Thyroid gland (tissue), 4 donors: ENCODE measurements at places on chromosomes 6 and 20. TPM values are rescaled to one million over a fixed set of nuclear protein-coding genes. Genes with fewer than 3 reads are reported as not detected.

GRCh38 chr6:118784641-118785164 lies 109.2 kb upstream of the ASF1A start:
- no peaks in the 10 kb centered on the region for H3K36me3 ChIP-seq
- no peak overlapping the region for H3K27ac ChIP-seq
- H3K27me3 ChIP-seq: no peaks in the 10 kb centered on the region
- DNase-seq: no peak
- H3K4me3 ChIP-seq: no peak overlapping the region

RIPOR2 gene
- total RNA-seq: 7.2 TPM

DNA sequence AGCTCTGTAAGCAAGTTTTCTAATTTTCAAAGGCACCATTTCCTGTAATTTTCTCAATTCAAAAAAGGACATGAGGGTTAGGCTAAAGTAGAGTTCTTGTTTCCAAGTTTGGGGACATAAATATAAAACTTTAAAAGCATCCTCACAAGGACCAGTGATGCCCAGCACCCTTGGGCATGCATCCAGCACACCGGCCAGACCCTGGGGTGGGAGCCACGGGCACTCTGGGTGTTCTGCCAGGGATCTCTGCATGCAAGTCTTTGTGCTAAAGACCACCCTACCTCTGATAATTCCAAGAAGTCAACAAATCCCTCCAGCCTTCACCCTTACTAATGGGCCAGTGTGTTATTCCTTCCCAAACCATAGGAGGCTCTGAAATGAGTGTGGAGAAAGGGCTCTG lies 46.5 kb downstream of the PLCG1 start:
- H3K4me1 ChIP-seq: peaks cover 7% of the 10 kb centered on the region
- H3K36me3 ChIP-seq: no peaks in the 10 kb centered on the region
- H3K4me3 ChIP-seq: no peak overlapping the region
- H3K27ac ChIP-seq: no peak overlapping the region
- no peaks in the 10 kb centered on the region for H3K27me3 ChIP-seq

DNA sequence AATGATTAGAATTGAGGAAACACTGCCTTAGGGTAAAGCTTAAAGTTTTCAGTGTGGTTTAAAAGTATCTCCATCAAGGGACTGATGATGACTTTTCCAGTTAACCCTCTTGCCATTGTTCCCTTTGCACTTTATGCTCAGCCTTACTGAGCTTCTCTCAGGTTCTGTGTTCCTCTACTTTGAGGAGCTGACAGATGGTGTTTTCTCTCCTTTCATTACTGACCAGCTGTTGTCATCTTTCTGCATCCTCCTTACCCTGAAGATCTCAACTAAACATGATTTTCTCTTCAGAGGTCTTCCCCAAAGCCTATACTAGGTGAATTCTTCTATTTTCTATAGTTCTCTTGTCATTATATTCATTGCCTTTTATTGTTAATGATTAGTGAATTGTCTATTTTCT lies 475.6 kb upstream of the SYNCRIP start:
- no peaks in the 10 kb centered on the region for H3K27me3 ChIP-seq
- no peak overlapping the region for H3K27ac ChIP-seq
- no peak for DNase-seq
- no peaks in the 10 kb centered on the region for H3K4me1 ChIP-seq

- no peak overlapping the region for H3K4me3 ChIP-seq
- H3K4me1 ChIP-seq: no peaks in the 10 kb centered on the region
- no peaks in the 10 kb centered on the region for H3K36me3 ChIP-seq
- DNase-seq: no peak
- H3K27ac ChIP-seq: no peak overlapping the region
These were observed 363.8 kb downstream of the PRKN start for GRCh38 chr6:162363757-162364156.

- no peak overlapping the region for H3K27ac ChIP-seq
- no peaks in the 10 kb centered on the region for H3K36me3 ChIP-seq
- no peak overlapping the region for H3K4me3 ChIP-seq
- DNase-seq: no peak
- H3K27me3 ChIP-seq: no peaks in the 10 kb centered on the region
- no peaks in the 10 kb centered on the region for H3K4me1 ChIP-seq
These were observed 21.7 kb downstream of the TGM6 start for GRCh38 chr20:2402271-2402980.

GRCh38 chr6:6886171-6886885 lies 221.4 kb upstream of the RREB1 start:
- H3K4me1 ChIP-seq: peaks cover 3% of the 10 kb centered on the region
- H3K27me3 ChIP-seq: no peaks in the 10 kb centered on the region
- H3K27ac ChIP-seq: no peak overlapping the region

LKAAEAR1 gene
- total RNA-seq: not detected

GRCh38 chr6:5167501-5167900 lies 82.4 kb downstream of the PPP1R3G start:
- H3K36me3 ChIP-seq: no peaks in the 10 kb centered on the region
- no peak overlapping the region for H3K27ac ChIP-seq
- H3K4me3 ChIP-seq: no peak overlapping the region
- no peaks in the 10 kb centered on the region for H3K27me3 ChIP-seq
- DNase-seq: no peak

DNA sequence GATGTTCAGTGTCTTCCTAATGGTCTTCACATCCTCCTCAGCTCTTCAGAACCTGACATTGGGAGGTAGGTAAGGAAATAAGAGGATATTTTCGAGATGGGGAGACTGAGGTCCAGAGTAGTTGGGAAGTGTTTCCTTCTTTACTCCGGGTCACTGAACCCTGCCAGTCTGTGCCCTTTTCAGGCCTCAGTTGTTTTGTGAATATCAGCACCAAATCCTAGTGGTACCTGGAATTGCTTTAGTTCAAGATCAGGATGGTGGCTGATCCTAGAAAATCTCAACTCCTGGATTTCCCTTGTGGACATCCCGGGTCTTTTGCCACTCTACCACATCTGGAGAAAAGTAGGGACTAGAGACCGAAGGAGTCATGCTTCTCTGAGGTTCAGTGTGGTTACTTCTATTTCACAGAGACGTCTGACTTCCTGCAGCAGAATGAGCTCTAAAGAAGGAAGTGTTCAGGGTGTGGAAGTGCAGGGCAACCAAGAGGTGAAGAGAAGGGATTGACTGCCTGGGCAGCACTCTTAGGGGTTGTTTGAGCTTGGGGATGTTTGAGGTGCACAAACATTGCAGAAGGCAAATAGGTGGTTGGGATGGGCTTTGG lies 995 bp downstream of the STK4 start:
- DNase-seq: no peak
- H3K4me1 ChIP-seq: peaks cover 28% of the 10 kb centered on the region
- H3K36me3 ChIP-seq: no peaks in the 10 kb centered on the region

FGD2 gene
- 25.8 TPM for total RNA-seq

FOXS1 gene
- 0.44 TPM for total RNA-seq

CCN6 gene
- total RNA-seq: 0.33 TPM

GRCh38 chr6:31239854-31240253 lies 32.0 kb downstream of the HLA-C start:
- DNase-seq: no peak
- no peaks in the 10 kb centered on the region for H3K4me1 ChIP-seq
- no peaks in the 10 kb centered on the region for H3K27me3 ChIP-seq

DNA sequence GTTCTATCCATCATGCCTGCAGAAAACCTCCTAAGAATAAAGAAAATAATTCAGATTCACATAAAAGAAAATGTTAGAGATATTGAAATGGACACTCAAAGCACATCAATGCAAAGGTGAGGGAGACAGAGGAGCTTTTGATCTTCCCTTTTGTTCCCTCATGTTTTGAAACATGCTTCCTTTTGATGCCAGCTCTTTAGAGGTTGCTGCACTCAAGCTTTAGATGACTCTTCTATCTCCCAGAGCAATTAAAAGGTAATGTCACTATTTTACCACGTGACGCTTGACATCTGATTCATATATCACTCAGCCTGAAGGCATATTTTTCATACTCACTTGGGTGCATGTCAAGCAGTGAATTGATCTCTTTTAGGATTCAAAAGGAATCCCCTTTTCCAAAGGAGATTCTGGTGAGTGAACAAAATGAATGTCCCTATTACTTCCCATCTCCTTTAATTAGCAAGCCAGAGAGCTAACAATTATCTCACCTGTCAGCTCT lies 1026.7 kb downstream of the KIF16B start:
- no peaks in the 10 kb centered on the region for H3K27me3 ChIP-seq
- H3K4me1 ChIP-seq: no peaks in the 10 kb centered on the region
- H3K36me3 ChIP-seq: no peaks in the 10 kb centered on the region
- no peak for DNase-seq
- no peak overlapping the region for H3K4me3 ChIP-seq

LINC00237 gene
- 0.33 TPM for total RNA-seq

KCNB1 gene
- 0.45 TPM for total RNA-seq

TRIM31 gene
- total RNA-seq: not detected

BPI gene
- not detected for total RNA-seq

DNA sequence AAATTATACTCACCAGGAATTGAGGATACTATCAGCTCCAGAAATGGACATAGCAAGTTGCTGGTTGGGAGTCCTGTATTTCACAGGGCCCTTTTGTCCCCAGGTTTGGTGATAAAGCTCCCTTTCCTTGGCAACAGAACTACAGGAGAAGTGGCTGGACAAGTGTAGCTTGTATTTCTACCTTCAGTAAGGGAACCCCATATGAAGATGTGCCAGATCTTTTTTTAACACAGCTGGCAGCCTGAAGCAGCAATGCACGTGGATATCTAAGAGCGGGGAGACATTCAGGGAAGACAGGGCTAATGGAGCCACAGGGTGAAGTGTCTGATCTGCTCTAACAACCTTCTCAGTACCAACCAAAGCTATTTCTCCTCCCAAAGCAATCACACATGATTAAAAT lies 373.9 kb upstream of the ID4 start:
- DNase-seq: no peak
- peaks cover 22% of the 10 kb centered on the region for H3K4me1 ChIP-seq
- no peaks in the 10 kb centered on the region for H3K27me3 ChIP-seq

DNA sequence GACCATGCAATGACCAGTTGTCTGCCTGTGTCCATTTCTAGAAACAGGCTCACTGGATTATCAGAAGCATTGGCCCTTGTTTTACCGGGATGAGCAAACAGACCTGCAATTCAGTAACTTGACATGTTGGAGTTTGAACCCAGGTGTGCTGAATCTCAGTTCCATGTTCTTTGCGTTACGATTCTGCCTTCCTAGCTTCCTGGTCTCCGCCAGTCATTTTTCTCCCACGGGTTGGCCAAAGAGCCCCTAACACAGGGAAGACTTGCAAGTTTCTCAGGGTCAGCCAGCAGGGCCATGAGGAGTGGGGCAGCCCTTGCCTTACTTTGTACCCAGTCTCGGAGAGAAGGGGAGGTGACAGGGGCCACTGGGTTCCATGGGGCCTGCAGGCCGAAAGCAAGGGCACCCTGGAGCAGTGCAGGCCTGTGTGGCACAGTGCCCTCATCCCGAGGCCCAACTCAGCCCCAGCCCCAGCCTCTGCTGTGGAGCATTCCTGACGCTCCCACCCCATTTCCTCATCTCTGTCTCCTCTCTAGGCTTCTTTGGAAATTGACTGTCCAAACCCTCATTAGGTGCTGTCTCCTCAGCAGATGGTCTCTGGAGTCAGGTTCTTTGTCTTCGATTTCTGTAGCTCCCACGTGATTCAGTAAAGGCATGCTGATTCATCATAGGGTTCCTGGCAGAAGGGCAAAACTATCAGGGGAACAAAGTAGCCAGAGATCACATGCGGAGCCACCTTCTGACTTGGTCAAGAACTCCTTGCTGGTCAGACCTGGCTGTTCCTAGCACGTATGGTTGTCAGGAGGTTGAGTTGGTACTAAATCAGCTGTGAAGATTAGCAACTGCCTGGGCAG lies 23.6 kb downstream of the CDS2 start:
- no peak overlapping the region for H3K4me3 ChIP-seq
- H3K4me1 ChIP-seq: peaks cover 13% of the 10 kb centered on the region
- no peaks in the 10 kb centered on the region for H3K36me3 ChIP-seq

GRCh38 chr6:40727271-40727670 lies 140.1 kb upstream of the LRFN2 start:
- DNase-seq: no peak
- no peak overlapping the region for H3K27ac ChIP-seq
- H3K4me3 ChIP-seq: no peak overlapping the region
- no peaks in the 10 kb centered on the region for H3K27me3 ChIP-seq
- H3K36me3 ChIP-seq: no peaks in the 10 kb centered on the region

- H3K27ac ChIP-seq: no peak overlapping the region
- H3K4me1 ChIP-seq: peaks cover under 1% of the 10 kb centered on the region
- H3K27me3 ChIP-seq: no peaks in the 10 kb centered on the region
- DNase-seq: no peak
These were observed 11.3 kb downstream of the NFATC2 start for GRCh38 chr20:51531141-51531710.

DNA sequence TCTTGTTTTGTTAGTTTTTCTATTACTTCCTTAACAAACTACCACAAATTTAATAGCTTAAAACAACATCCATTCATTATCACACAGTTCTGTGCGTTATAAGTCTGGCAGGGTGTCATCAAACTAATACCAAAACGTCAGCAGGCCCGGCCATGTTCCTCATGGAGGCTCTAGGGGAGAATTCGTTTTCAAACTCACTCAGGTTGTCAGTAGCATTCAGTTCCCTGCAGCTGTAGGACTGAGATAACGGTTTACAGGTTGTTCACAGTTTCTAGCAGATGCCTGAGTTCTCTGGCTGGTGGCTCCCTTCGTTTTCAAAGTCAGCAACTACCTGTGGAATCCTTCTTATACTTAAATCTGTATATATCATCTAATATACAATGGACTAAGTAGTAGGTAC lies 72.5 kb upstream of the PRSS16 start:
- no peaks in the 10 kb centered on the region for H3K36me3 ChIP-seq
- H3K4me3 ChIP-seq: no peak overlapping the region
- no peak overlapping the region for H3K27ac ChIP-seq
- H3K27me3 ChIP-seq: no peaks in the 10 kb centered on the region
- H3K4me1 ChIP-seq: no peaks in the 10 kb centered on the region

PTK6 gene
- not detected for total RNA-seq

ANKRD66 gene
- not detected for total RNA-seq

SPAG4 gene
- 5.4 TPM for total RNA-seq

DNA sequence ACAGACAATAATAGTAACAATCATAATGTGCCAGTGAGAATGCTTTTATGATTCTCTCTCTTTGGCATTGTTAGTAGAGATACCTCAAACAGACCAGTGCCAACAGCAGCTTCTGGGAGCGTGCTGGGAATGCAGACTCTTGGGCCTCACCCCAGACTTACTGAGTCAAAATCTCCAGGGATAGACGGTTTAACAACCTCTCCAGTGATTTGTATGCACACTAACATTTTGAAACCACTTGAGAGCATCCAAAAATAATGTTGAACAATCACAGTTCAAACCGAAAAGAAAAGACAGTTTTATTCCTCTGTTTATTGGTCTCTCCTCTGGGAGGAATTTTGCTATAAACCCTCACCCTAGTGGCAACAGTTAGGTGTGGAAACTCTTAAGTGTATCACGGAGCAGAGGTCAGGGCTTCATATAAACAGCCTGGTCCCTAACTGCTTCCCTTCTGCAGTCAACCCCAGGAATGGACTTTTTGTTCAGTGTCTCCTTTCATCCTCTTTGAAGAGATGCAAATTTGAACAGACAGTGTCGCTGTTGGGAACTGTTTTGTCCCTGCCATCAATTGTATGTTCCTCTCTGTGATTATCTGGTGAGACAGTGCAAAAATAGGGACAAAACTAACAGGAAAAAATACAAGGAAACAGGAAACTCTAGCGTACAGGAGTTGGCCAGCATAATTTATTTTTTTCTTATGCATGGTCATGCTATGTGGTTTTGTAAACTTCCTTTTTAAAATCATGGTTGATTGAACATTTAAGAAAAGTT lies 162.4 kb upstream of the BTBD3 start:
- H3K27ac ChIP-seq: no peak overlapping the region
- H3K4me1 ChIP-seq: peaks cover 14% of the 10 kb centered on the region
- DNase-seq: no peak
- no peaks in the 10 kb centered on the region for H3K36me3 ChIP-seq
- no peaks in the 10 kb centered on the region for H3K27me3 ChIP-seq

HCRTR2 gene
- total RNA-seq: not detected

GRCh38 chr6:128574402-128574801 lies 54.0 kb upstream of the PTPRK start:
- H3K4me1 ChIP-seq: no peaks in the 10 kb centered on the region
- H3K27ac ChIP-seq: no peak overlapping the region
- no peak for DNase-seq
- no peaks in the 10 kb centered on the region for H3K36me3 ChIP-seq
